CD4-positive, alpha-beta T cell treated with Interleukin-12 subunit alpha and Interleukin-12 subunit beta, for 1 hour (primary cell): ENCODE measurements at places on chromosomes 2 and 18.

- no peak for DNase-seq
Observed at GRCh38 chr2:186891185-186891621, 42.2 kb upstream of the ZSWIM2 start.

GRCh38 chr2:117786520-117786919, 28.0 kb upstream of the DDX18 start:
- DNase-seq, result no peak

DNA sequence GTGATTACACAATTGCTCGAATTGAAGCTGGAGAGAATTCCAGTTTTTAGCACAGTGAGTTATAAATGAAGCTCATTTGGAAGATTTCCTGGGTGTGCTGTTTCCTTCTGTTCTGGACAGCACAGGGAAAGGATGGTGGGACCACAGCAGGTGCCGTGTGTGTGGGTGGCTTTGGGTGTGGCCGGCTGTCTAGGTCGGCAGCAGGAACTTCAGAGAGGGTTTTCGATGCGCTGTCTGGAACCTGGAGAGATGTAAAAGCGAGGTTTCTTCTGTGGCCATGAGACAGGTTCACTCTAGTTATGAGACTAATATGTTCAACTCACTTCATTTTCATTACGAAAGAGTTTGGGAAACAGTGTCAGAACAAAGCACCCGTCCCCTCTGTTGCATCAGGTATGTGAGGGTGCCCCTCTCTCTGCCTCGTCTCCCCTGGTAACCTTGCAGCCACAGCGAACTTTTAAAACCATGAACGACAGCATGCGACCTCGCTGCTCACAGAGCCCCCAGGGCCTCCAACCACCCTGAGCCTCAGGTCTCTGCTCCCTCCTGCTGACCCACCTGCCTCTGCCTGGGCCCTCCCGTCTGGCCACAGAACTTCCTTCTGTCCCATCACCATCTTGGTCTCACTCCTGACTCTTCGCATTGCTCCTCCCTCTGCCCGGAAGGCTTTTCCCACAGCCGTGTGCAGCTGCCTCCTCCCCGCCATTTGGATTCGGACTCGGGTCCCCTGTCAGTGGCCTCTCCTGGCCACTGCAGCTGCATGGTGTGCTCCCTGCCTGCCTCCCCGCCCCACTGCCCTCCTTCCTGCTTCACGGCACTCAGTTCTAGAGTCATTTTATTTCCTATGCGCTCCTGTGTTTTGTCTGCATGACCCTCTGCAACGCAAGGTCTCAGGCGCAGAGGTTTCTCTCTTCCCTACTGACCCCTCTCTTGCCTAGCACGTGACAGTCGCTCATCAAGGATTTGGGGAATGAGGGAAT, 151.2 kb downstream of the NDUFA10 start:
- no peak for DNase-seq

GRCh38 chr18:22559414-22560274, 141.9 kb upstream of the CTAGE1 start:
- DNase-seq, result peak; percentile 6

GRCh38 chr2:157692768-157693167, 64.1 kb upstream of the ACVR1C start:
- no peak for DNase-seq

DNA sequence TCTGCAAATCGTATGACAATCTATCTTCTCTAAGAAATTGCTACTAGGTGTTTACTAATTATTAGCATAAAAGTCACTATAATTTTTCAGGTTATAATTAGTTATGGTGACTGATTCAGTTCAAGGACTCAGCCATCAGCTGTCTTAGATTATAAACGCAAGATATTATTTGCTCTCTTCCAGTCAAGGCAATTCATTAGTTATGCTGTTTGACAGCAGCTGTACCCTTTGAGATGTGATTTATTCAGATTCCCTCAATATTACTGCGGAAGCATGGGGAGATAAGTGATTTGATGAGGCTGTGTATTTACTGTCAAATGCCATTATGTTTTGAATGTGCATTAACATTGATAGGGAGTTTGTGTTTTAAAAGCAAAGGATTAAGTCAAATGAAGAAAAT, 558.9 kb upstream of the FSIP2 start:
- DNase-seq, result no peak

GRCh38 chr2:28871620-28872019, 1.5 kb upstream of the TRMT61B start:
- no peak for DNase-seq

DNA sequence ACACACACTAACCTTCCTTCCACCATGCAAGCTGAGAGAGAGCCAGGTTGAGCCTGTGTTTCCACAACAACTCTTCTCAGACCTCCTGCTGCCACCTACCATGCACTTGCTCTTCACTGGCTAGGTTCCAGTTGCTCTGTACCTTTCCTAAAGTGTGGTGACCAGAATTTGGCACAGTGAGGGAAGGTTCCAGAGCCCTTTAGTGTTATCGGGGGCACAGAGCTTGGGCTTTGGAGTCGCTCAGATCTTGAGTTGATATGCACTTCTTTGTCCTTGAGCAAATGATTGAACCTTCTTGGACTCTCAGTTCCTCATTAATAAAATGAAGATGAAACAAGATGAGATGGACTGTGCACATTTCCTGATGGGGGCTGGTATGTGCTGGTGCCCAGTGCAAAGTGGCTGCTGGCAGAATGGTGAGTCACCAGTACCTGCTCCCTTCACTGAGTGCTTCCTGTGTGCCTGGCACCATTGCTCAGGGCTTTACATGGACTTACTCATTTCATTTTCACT, 47.1 kb downstream of the NEDD4L start:
- no peak for DNase-seq

- DNase-seq, result no peak
Observed at GRCh38 chr18:47263430-47264307, 12.2 kb upstream of the SKOR2 start.

GRCh38 chr2:237434866-237435311, 20.9 kb upstream of the COL6A3 start:
- DNase-seq, result peak; percentile 72

DNA sequence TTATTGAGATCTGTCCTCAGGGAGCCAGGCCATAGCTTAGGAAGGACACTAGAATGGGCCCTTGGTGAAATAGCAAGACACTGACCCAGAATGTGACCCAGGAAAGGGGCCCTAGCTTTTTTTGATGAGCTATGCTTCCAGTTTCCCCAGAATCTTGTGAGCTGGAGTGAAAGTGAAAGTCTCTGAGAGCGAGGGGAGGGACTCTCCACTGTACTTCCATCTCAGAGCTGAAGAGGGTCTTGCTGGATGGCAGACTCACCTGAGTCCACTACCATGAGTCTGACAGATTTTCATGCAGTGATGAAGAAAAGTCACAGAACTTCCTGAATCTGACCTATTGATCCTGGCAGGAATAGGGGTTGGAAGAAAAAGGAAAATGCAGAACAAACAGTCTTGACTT, 3.1 kb downstream of the ARHGAP25 start:
- DNase-seq, result peak; percentile 58

DNA sequence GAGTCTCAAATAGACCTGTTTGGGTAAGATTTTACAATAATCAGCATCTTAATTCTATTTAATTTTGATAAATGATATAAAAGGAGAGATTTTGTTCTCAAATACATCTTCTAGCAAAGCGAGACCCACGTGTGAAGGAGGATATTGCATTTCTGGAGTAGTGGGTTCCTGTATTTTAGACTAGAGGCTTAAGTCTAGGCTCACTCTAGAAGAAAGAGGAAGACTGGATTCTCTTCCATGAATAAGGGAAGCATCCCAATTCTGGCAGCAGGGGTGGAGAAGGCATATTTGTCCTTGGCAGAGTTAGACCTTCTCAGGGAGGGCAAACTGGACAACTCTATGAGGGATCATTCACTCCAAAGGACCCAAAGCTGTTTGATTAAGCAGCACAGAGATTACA, 11.3 kb upstream of the FAM228A start:
- DNase-seq, result no peak

DNA sequence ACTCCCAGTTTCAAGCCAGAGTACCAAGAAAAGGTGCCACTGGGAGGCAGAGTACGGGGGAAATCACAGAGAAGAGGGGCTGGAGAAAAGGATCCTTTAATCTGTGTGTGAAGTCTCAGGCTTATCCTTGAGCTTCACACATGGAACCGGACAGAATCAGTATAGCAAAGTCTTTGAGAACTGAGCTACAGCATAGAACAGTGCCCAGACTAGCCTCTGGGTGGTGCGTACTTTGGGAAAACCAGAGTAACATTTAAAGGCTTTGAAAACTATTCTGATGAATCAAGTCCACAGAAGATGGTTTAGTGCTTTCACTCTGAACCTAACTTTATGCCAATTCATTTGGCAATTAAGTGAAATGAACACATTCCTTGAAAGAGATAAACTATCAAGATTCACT, 83.1 kb downstream of the BABAM2 start:
- no peak for DNase-seq

GRCh38 chr2:84856787-84857186, 24.1 kb downstream of the TRABD2A start:
- peak; percentile 47 for DNase-seq

GRCh38 chr18:275486-275885, 7.6 kb upstream of the THOC1 start:
- no peak for DNase-seq

GRCh38 chr2:120881981-120882788, 146.5 kb downstream of the GLI2 start:
- no peak for DNase-seq

DNA sequence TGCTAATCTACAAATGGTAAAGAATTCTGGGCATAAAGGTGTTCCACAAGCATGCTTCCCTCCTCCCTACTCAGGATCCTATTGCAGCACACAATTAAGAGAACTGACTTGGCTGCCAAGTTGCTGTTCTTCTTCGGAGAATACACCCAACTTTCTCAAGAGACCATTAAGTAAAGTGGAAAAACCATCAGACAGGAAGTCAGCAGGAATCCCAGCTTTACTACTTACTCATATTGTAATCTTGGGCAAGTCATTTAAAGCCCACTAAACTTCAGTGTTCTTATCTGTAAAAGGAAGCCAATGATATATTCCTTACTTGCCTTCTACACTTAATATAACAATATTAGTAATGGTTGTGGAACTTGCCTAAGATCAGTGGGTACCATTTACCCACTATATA, 37.8 kb downstream of the PSTPIP2 start:
- DNase-seq, result no peak

DNA sequence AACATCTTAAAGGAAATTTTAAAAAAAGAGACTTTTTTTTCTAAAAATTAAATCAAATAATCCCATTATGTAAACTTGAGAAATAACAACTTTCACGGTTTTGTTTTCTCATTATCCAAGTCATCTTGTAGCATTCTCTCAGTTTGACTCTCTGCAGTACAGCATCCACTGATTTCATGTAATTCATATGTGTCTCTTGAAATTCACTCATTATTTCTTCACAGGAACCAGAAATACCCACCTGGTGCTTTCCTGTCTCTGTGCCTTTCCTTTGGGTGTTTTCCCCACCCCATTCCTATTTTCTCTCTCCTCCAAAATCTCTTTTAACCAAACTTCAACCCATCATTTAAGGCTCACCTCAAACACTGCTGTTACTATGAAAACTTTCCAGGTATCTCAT, 116.1 kb upstream of the STK17B start:
- DNase-seq, result no peak

GRCh38 chr2:70964596-70965386, 13.6 kb upstream of the ANKRD53 start:
- DNase-seq, result peak; percentile 86

- DNase-seq, result no peak
Observed at GRCh38 chr2:65130664-65131175, 814 bp upstream of the RAB1A start.

DNA sequence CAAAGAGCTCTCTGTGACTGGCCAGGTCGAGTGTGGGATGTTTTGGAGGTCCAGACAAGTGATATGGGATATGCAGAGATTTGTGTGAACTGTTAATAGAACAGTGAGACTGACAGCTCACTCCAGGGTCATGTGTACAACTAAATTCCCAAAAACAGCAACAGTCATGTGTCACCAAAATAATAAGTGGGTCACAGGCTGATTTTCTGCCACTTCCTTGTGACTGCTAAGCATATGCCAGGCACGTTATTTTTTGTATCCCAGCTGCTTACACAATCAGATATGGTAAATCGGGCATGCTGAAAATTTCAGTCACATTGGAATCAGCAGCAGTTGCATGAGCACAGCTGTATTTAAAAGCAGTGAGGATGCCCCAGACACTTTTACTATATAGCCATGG, 198.7 kb downstream of the PTGR3 start:
- DNase-seq, result no peak

GRCh38 chr2:160510617-160511016, 17.0 kb upstream of the RBMS1 start:
- no peak for DNase-seq

- peak; percentile 28 for DNase-seq
Observed at GRCh38 chr18:54946149-54946581, 13.1 kb downstream of the CCDC68 start.

- peak; percentile 47 for DNase-seq
Observed at GRCh38 chr2:96470636-96471035, 34.5 kb downstream of the NEURL3 start.

DNA sequence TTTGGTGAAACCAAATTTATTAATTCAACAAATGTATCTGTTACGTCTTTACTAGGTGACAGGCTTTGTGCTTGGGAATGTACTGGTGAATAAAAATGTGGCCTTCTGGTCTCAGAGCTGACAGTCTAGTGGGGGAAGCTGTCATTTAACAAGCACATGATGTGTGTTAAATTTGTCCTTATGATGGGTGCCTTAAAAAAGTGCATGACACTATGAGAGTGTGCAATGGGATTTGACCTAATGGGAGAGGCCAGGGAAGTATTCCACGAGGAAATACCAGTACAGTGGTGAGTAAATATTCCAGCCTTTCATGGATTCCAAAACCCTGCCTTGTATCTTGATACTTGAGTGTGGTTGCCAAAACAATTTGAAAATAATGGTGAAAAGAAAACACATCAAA, 308.9 kb downstream of the PLCL1 start:
- no peak for DNase-seq

- DNase-seq, result no peak
Observed at GRCh38 chr2:168525716-168526446, 69.8 kb downstream of the CERS6 start.

DNA sequence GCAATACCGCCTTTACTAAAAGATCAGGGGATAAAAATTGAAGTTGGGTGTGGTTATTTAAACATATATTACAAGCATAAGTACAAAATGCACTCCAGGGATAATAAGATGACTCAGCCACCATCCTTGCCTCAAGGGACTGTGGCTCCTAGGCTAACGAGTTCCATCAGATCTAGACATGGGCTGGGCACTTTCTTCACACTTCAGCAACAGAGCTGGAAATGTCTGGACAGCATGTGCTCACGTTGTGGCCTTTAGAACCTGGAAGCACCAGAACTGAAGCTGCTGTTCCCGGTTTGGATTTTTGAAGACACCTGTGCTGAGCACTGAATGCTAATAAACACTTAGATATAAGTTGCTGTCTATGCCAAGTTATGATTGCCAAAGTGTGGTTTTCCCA, 384.2 kb upstream of the SALL3 start:
- DNase-seq, result no peak

DNA sequence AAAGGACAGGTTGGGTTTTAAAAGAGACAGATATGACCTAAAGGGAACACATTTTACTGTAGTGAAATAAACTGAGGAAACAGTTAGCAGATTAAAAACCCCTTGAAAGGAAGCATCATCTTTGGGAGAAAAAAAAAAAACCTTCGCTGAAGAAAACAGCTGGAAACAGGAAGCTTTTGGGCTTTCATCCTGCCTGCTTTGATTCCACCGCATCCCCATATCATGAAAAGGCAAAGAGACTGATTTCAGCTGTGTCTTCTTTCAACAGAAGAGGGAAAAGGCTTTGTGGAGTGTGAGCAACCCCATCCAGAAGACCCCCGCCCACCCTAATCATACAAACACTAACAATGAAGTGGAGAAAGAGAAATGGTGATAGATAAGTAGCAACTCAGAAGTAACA, 86.4 kb downstream of the TCF4 start:
- no peak for DNase-seq

GRCh38 chr2:237669628-237670392, 42.4 kb downstream of the LRRFIP1 start:
- DNase-seq, result no peak
